ENCODE measurements at places on chromosomes 1 and 21.
A peak's percentile ranks its signal among the peaks of the same experiment; 100 is the strongest.

DNA sequence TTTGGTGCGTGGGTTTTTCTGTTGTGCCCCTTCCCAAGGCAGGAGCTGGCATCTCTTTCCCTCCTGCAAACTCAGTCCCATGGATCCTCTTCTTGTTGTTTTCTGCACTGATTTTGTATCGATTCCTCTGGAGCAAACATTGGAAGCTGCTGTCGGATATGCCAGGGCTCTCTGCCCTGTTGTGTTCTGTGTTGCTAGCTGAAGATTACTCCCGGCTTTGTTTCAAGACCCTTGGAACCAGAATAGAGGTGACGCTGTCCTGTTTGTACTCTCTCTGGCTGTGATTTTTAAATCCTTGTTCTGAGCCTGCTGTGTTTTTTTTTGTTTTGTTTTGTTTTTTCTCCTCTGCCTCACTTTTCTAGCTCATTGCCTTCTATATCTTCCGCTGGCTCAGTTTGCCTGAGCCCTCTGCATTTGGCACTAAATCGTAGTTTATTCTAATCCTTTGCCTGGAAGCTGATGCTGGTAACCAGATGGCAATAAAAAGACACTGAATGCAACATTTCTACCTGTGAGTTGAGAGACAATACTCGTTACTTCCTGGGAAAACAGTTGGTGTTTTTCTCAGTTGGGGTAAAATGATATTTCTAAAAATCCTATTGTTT lies 67.0 kb downstream of the BACH1 start:
- no peak for DNase-seq

DNA sequence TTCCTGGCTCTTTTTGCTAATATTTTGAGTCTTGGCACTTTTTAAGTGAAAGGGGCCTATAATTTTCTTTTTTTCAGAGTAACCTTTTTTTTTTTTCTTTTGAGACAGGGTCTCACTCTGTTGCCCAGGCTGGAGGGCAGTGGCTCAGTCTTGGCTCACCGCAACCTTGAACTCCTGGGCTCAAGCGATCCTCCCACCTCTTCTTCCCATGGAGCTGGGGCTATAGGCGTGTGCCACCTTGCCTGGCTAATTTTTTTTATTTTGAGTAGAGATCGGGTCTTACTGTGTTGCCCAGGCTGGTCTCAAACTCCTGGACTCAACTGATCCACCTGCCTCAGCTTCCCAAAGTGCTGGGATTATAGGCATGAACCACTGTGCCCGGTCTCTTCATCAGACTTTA lies 102.8 kb downstream of the DHRS3 start:
- no peak for DNase-seq

- DNase-seq: no peak
These were observed 279.9 kb upstream of the RUNX1 start for GRCh38 chr21:35328856-35329455.

DNA sequence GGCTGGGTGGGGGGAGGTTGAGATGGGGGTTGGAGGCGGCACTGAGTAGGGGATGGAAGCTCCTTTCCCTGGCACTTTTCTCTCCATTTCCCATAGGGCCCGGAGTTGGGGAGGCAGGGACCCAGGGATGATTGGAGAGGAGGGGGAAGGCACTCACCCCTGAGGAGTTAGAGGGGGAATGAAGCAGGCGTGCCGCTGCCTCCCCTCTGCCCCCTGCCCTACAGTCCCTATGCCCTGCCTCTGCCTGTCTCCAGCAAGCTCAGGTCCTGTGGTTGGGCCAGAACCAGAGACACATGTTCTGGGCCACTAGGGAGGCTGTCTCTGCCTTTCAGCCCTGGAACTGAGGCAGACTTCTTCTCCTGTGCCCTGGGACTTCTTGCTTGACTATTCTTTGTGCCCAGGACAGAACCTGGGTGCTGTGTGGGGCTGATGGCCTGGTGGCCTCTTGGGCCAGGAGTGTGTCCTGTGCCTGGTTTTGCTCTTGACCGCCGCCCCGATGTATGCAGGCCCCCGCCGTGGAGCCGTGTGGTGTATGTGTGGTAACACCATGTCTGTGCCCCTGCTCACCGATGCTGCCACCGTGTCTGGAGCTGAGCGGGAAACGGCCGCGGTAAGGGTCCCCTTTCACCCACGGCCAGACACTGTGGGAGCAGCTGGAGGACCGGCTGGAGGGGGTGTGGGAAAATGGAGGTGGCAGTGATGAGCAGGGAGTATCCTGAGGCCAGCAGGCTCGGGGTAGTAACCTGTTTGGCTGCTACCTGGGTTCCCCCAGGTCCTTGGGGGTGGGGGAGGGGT lies 1.4 kb downstream of the LYPLA2 start:
- no peak for DNase-seq

GRCh38 chr1:26189331-26189730 lies 1.1 kb upstream of the CATSPER4 start:
- no peak for DNase-seq

DNA sequence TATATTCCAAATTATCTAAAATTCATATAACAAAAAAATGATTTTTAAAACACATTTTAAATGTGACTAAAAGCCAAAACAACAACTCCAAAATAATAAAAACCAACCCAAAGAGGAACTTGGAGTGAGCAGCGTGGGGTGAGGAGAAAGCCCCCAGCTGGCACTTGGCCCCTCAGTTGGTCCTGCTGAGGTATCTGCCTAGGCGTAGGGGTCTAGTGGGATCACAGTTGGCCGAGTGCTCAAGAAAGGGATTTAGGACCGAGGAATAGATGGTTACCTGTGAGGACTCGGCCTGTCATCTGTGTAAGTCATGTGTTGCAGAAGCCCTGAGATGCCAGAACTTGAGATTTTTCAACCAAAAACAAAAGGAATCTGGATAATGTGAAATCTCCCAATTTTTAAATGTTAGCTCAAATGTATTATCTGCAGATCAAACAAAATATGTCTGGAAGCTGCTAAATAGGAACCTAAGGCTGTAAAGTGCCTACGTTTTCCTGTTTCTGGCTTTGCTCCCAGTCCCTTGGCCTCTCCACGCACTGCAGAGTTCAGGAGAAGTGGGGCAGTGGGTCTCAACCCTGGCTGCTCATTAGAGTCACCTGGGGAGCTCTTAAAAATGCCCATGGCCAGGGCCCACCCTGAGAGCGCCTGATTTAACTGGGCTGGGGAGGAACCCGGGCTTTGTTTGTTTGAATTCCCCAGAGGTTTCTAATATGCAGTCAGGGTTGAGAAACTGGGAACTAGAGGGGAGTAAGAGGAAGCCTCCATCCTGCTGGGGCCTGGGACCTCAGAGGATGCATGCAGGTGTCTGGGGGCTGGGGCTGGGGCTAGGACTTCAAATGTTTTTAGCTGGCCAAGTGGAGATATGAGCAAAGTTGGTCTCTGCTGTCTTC lies 38.5 kb upstream of the LDLRAP1 start:
- no peak for DNase-seq

GRCh38 chr21:41768437-41769042 lies 1.7 kb upstream of the RIPK4 start:
- DNase-seq: no peak

- DNase-seq: no peak
These were observed 87.2 kb downstream of the SPAG17 start for GRCh38 chr1:118097622-118098348.

- no peak for DNase-seq
These were observed 12.7 kb downstream of the C1QB start for GRCh38 chr1:22665752-22666151.

- DNase-seq: no peak
These were observed 222.9 kb upstream of the KCNK2 start for GRCh38 chr1:214859647-214860046.

DNA sequence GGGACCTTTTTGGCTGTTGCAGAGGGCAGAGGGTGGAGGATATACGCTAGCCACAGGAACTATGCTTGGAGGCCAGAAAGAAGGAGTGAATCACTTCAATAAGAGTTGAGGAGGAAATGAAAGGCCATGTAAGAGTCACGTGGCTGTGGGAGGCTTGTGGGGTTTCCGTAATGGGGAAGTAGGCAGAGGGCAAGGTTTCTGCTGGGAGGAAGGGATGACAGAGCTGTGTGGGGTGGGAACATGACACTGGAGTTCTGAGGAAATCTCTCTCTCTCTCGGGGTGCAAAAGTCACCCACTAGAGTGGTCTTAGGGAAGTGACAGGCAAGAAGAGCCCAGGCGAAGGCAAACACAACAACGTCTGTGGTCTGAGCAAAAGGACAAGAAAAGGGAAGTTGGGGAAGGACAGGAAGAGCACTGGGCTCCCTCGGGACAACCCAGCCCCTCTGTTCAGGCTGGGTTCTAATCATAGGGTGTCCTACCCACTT lies 3.9 kb upstream of the CD1C start:
- DNase-seq: peak; percentile 23

GRCh38 chr1:104387716-104388508 lies 638.2 kb downstream of the AMY1C start:
- no peak for DNase-seq

- DNase-seq: no peak
These were observed 16.8 kb upstream of the PLEKHM2 start for GRCh38 chr1:15667362-15667761.

DNA sequence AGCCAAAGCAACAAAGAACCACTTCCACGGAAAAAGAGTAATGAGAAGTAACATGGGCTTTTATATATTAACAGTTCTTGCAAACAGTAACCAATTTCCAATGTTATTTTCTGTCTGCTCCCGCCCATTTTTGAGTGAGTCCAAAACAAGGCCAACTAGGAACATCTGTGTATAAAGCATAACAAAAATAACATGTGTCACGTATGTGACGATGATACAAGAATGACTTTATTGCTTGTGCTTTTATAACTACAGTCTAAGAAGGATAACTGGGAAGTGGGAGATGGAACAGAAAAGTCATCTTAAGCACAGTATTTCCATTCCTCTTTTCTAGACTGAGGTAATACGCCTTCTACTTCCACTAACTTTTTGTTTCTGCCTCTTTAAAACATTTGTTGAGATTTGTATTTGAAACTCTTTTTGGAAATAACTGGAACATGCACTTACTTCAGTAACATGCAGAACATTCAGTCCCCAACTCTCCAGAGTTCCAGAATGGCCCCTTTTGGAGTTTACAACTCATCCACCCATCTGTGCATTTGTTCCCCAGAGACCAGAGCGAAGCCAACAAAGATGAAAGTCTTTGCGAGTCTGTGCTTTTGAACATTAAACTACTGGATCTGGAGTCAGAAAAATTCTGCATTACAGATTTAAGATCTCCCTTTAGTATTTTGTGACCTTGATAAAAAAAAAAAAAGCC lies 143.0 kb upstream of the ZRANB2 start:
- no peak for DNase-seq

- no peak for DNase-seq
These were observed 31.2 kb downstream of the ANGPTL3 start for GRCh38 chr1:62628506-62628905.

GRCh38 chr1:61851849-61852669 lies 109.8 kb downstream of the PATJ start:
- DNase-seq: no peak

- DNase-seq: no peak
These were observed 412.3 kb upstream of the ESRRG start for GRCh38 chr1:217135569-217135915.

DNA sequence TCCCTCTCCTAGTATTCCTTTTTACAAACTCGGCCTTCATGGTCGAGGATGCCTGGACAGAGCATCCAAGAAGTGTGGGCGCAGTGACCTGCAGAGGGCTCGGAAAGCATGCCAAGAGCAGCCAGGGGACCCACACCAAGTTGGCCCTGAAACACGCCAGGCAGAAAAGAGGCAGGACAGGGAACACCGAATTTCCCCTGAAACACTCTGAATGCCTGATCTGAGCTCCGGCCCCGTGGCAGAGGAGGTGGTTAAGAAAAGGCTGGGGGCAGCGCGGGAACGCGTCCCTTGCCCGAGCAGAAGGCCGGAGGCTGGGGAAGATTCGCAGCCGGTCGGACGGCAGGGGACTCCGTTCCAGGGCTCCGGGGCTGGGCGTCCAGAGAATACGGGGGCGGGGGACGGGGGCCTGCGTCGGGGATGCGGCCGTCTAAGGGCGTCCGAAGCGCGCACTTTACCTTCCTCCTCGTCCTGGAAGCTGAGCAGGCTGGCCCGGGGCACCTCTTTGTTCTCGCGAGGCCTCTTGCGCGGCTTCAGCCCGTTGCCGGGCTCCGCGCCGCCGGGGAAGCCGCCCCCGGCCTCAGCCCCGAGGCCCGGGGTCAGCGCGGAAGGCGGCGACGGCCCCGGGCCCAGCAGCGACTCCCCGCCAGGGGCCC lies 558 bp downstream of the PAXBP1 start:
- DNase-seq: no peak
